ENCODE measurements at places on chromosomes 2 and 18.
A peak's percentile ranks its signal among the peaks of the same experiment; 100 is the strongest.

- DNase-seq, result no peak
These were observed 118.4 kb downstream of the ALK start for GRCh38 chr2:29802986-29803385.

DNA sequence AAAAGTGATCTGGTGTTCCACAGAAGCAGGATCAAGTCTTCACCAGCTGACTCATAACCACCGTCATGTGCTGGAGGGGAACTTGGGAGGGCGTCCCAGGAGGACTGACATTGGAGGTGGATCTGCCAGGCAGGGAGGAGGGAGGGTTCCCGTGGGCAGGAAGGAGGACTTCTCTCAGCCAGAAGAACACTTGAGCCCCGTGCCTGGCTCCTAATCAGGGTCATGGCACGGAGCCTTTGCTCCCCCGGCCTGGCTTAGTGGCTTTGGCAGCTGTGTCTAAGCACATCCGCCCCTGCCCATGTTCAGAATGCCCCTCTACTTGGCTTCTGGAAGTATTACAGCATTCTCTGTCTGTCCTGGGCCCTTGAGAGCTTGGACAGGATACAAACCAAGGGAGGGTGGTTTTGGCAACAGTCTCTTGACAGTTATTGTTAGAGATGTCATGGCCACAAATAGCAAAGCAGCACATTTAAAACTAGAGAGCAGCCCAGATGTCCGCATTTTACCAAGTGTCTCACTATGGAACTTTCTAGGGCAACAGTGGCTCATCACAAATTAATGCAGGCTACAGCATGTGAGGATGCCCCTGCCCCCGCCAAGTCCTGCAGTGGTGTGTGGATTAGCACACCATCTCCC lies 11.5 kb downstream of the PPP1R7 start:
- DNase-seq, result peak; percentile 85

DNA sequence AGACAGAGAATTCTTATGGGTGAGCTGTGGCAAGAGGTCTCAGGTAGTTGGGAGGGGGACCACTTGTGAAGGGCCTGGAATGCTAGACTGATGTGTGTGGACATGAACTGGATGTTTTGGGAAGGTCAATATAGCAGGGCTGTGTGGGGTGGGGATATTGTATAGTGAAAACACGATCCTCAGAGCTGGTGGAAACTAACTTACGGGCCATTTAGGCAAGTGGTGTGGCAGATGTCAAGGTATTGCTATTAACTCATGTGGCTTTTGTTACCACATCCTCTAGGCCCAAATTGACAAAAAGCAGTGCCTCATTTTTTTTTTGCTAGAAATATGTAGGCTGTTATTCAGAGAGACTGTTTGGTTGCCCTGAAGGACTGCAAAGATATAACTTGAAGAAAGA lies 8.0 kb upstream of the GALNT1 start:
- DNase-seq, result no peak

GRCh38 chr2:38718601-38719000 lies 32.6 kb downstream of the SRSF7 start:
- no peak for DNase-seq

GRCh38 chr2:215435280-215435869 lies 493 bp downstream of the FN1 start:
- peak; percentile 76 for DNase-seq

DNA sequence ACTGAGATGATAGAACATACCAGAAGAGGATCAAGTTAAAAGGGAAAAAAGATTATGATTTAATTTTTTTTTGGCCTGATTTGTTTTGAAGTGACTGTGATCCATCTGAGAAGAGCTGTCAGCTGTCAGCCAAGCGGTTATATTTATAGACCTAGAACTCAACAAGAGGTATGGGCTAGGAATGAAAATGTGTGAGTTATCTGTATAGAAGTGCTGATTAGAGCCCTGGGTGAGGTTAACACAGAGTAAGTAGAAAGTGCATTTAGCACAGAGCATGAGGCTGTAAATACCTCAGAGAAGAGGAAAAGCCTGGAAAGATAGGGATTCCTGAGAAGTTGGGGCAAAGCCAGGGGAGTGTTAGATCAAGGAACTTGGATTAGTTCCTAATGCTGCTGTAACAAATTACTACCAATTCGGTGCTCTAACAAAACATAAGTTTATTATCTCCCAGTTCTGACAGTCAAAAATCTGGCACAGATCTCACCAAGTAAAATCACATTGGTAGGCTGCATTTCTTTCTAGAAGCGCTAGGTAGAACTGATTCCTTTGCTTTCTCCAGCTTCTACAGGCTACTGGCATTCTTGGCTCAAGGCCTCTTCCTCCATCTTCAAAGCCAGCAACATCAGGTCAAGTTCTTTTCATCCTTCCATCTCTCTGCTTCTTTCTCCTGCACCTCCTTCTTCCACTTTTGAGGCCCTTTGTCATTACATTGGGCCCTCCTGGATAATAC lies 197.4 kb upstream of the SPHKAP start:
- DNase-seq, result no peak

DNA sequence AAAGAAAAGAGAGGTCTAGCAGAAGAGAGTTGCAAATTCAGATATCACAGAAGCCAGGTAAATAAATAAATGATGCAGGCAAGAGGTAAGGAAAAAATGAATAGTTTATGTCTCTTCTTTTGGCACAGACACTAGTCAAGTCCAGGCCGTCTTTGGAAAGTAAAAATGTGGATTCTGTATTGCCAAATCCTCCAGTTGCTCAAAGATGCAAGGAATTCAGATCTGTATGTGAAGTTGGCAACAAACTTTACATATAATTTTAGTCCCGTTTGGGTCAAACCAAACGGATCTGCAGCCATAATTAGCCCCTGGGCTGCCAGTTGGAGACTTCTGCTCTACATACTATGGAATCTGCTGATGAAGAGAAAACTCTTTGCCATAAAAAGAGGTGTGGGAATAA lies 200.5 kb upstream of the RND3 start:
- DNase-seq, result no peak

All from spleen (tissue), 13 donors.